Mesothelial cell of epicardium (in vitro differentiated cells): ENCODE measurements at places on chromosomes 6 and 20. TPM values are rescaled to one million over a fixed set of nuclear protein-coding genes. Genes with fewer than 3 reads are reported as not detected.

TUBB2A gene
- 21.5 to 25.5 TPM (median 24.3 TPM) in 3 replicates for total RNA-seq

PBOV1 gene
- total RNA-seq: not detected in 3 replicates

SLC22A2 gene
- 0.07 TPM in 1 of 3 replicates, not detected in the others for total RNA-seq

C20orf202 gene
- 0.22 to 0.27 TPM in 2 of 3 replicates, not detected in the other for total RNA-seq

BMP2 gene
- total RNA-seq: 9.2 to 10.5 TPM (median 9.4 TPM) in 3 replicates

PERP gene
- 54.4 to 57.6 TPM (median 55.6 TPM) in 3 replicates for total RNA-seq

COL19A1 gene
- total RNA-seq: 0.18 to 0.43 TPM (median 0.25 TPM) in 3 replicates

TMC2 gene
- 0.07 to 0.11 TPM (median 0.09 TPM) in 3 replicates for total RNA-seq

CLDN20 gene
- total RNA-seq: not detected in 3 replicates

PPIL6 gene
- 2.9 to 4.8 TPM (median 4.8 TPM) in 3 replicates for total RNA-seq

KCNQ5 gene
- 4.8 to 5.4 TPM (median 5.2 TPM) in 3 replicates for total RNA-seq

GRM4 gene
- 0.22 to 0.47 TPM (median 0.27 TPM) in 3 replicates for total RNA-seq

ARMC2 gene
- total RNA-seq: 11.3 to 16.5 TPM (median 16.2 TPM) in 3 replicates

FOXF2 gene
- 0.13 to 0.27 TPM in 2 of 3 replicates, not detected in the other for total RNA-seq

PPP1R3G gene
- 1.1 to 1.3 TPM (median 1.2 TPM) in 3 replicates for total RNA-seq

SLCO4A1 gene
- 3.7 to 4.5 TPM (median 4.3 TPM) in 3 replicates for total RNA-seq

PTK6 gene
- 0.11 to 0.18 TPM in 2 of 3 replicates, not detected in the other for total RNA-seq

RGS17 gene
- 1.1 to 1.3 TPM (median 1.2 TPM) in 3 replicates for total RNA-seq

BMP7 gene
- 22.2 to 23.8 TPM (median 23.0 TPM) in 3 replicates for total RNA-seq

CALHM6 gene
- total RNA-seq: 2.2 to 2.4 TPM (median 2.4 TPM) in 3 replicates

ZNF335 gene
- 31.1 to 33.5 TPM (median 31.6 TPM) in 3 replicates for total RNA-seq

TSPO2 gene
- total RNA-seq: not detected in 3 replicates

BTN1A1 gene
- 0.09 to 0.11 TPM in 2 of 3 replicates, not detected in the other for total RNA-seq

RBPJL gene
- total RNA-seq: not detected in 3 replicates

EDN1 gene
- total RNA-seq: 7.4 to 8.9 TPM (median 8.5 TPM) in 3 replicates

LAMP5 gene
- total RNA-seq: 0.38 to 0.77 TPM (median 0.40 TPM) in 3 replicates

ZC3H12D gene
- total RNA-seq: 0.44 to 0.72 TPM (median 0.47 TPM) in 3 replicates

TRIM40 gene
- not detected in 3 replicates for total RNA-seq

IFT52 gene
- 41.6 to 44.7 TPM (median 42.3 TPM) in 3 replicates for total RNA-seq

GJA10 gene
- total RNA-seq: not detected in 3 replicates

ASIP gene
- not detected in 3 replicates for total RNA-seq

SLPI gene
- total RNA-seq: not detected in 3 replicates

TNFRSF6B gene
- 1.6 TPM in 1 of 3 replicates, not detected in the others for total RNA-seq
